ENCODE measurements at places on chromosomes 3 and 15. TPM values are rescaled to one million over a fixed set of nuclear protein-coding genes. Genes with fewer than 3 reads are reported as not detected.

U2SURP gene
- total RNA-seq, result 29.4 TPM

ZFAND6 gene
- 88.6 TPM for total RNA-seq

REC114 gene
- total RNA-seq, result not detected

ZIC1 gene
- total RNA-seq, result not detected

GADL1 gene
- not detected for total RNA-seq

ZPLD1 gene
- total RNA-seq, result under 0.01 TPM

CFAP20DC gene
- 1.6 TPM for total RNA-seq

EFCAB12 gene
- total RNA-seq, result under 0.01 TPM

ARHGEF26 gene
- total RNA-seq, result 2.0 TPM

UCN2 gene
- total RNA-seq, result 0.54 TPM

ZNF197 gene
- total RNA-seq, result 14.9 TPM

GOLGA8K gene
- not detected for total RNA-seq

BFSP2 gene
- total RNA-seq, result not detected

CAPN3 gene
- under 0.01 TPM for total RNA-seq

MCTP2 gene
- total RNA-seq, result 8.6 TPM

SCN11A gene
- not detected for total RNA-seq

MUC20 gene
- total RNA-seq, result not detected

GOLGA6L7 gene
- total RNA-seq, result not detected

CAV3 gene
- total RNA-seq, result 0.36 TPM

ITIH3 gene
- total RNA-seq, result 1.1 TPM

SLC28A1 gene
- not detected for total RNA-seq

SLC12A8 gene
- total RNA-seq, result 2.2 TPM

IQCH gene
- total RNA-seq, result 2.5 TPM

BHLHE40 gene
- 22.8 TPM for total RNA-seq

TNIK gene
- 6.3 TPM for total RNA-seq

KLHL18 gene
- total RNA-seq, result 38.9 TPM

Data from IMR-90 (cell line).